ENCODE measurements at places on chromosomes 5 and 9.

DNA sequence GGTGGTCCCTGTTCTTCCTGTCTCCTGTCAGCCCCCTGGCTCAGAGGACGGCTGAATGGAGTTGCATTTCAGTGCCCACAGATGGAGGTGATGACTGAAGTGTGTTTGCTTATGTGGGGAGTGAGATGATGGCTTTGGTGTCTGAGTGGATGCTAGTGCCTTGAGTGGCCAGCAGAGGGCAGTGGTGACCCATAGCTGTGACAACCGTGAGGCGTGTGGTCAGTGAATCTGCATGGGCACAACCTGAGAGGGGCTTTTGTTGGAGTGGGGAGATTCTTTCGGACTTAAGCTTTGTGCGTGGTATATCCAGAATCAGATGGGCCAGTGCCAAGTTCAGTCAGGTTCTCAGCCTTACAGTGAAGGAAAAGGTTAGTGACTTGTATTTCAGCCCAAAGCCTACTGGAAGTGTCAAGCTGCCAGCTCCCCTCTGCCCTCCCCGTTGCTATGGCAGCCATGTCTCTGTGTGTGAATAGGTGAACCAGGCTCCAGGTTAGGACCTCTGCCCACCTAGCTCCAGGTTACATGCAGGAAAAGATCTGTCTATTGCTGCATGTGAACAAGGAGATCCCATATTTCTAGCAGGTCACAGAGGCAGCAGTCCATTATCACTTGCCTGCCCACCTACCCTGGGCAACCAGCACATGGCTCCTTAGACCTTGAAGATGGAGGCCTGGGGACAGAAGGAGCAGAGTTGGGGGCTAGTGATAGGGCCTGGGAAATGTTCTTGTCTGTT, 14.7 kb upstream of the CXXC5 start:
- peak; percentile 63 for DNase-seq

GRCh38 chr9:84796404-84796803, 126.9 kb downstream of the NTRK2 start:
- no peak for DNase-seq

DNA sequence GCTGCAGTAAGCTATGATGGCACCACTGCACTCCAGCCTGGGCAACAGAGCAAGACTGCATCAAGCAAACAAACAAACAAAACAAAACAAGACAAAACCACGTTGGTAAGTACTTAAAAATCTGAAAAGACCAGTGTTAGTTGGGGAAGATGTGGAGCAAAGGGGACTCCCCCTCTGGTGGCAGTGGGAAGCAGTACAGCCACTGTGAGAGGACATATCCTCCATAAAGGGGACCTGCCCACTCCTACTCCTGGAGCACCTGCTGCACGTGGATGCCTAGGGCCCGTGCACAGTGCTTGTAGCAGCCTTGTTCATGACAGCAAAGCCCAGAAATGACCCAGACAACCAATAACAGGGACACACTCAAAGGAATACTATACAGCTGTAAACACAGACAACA, 17.0 kb upstream of the IPPK start:
- DNase-seq = no peak

DNA sequence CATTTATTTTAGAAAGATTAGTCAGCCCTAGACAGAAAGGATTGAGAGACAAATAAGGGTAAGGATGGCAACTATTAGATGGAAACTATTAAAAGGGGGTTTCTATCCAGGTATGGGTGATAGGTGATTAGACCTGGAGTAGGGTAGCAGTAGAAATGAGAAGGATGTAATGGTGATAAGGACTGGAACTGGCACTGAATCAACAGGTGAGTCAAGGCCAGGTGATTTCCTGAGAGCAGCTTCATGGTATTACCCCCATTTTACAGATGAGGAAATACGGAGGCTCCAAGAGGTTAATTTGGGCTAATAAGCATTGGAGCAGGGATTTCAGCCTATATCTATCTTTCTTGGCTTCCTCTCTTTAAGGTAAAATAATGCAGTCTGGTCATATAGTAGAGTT, 55.7 kb downstream of the CAST start:
- DNase-seq = no peak

GRCh38 chr5:15234366-15234765, 265.6 kb upstream of the FBXL7 start:
- DNase-seq = no peak

GRCh38 chr5:137649228-137649935, 86.5 kb downstream of the KLHL3 start:
- no peak for DNase-seq

GRCh38 chr5:176153741-176154140, 84.5 kb upstream of the SIMC1 start:
- DNase-seq = no peak

DNA sequence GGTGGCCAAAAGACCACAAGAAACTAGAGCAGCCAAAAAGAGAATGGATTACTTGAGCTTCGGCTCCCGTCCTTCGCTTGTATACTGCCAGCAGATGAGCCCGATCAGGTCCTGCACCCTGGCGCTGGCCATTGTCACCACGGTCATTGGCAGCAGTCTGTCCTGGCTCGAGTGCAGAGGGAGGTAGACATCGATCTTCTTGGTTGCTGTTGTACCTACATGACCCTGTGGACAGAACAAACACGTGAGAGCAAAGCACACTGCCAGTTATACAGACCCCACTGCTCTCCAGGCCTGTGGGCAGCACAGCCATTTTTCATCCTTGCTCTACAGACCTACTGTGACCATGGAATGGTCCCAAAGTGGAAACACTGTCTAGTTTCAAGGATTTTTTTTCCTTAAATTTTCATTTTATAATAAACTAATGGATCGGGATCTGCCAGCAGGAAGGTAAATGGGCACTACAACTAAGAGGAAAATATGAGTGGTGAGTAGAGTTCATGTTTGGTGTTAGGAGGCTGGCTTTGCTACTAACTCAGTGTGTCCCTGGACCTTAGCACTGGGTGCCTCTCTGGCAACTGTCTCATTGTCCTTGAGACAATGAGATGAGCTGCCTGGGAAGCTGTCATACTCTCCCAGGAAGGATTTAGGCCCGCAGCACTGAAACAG, 121.4 kb downstream of the MAPKAP1 start:
- no peak for DNase-seq
